ENCODE measurements at places on chromosomes 7 and 10.

- no peak for DNase-seq
These were observed 488 bp upstream of the CHCHD3 start for GRCh38 chr7:133082390-133082766.

GRCh38 chr10:28054228-28054860 lies 55.5 kb upstream of the ODAD2 start:
- no peak for DNase-seq

GRCh38 chr7:17441557-17441956 lies 143.1 kb downstream of the AHR start:
- no peak for DNase-seq

DNA sequence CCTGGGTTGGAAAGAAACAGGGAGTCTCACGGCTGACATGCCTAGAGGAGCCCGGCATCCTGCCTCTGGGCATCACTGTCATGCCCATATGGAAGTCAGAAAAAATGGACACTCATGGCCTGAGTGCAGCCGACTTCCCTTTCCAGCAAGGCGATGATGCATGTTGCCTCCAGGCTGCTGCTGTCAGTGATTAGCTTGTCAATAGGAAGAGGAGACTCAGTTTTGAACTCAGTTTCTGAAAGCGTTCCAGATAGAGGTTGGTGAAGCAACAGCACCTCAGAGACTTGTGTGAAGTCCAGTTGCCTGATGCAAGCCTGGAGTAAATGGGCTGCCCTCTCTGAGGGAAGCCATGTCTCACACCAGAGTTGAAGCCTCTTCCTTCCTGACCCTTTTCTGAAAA lies 148.4 kb downstream of the TPST1 start:
- no peak for DNase-seq

- DNase-seq = no peak
These were observed 274.7 kb downstream of the USP6NL start for GRCh38 chr10:11336722-11337162.

GRCh38 chr7:159013181-159013690 lies 131.4 kb downstream of the VIPR2 start:
- no peak for DNase-seq

GRCh38 chr7:151923097-151923876 lies 33.0 kb upstream of the GALNTL5 start:
- no peak for DNase-seq

- DNase-seq = no peak
These were observed 489.1 kb upstream of the PODXL start for GRCh38 chr7:132045481-132045980.

GRCh38 chr10:3968727-3969126 lies 183.7 kb upstream of the KLF6 start:
- no peak for DNase-seq

- DNase-seq = peak; percentile 73
These were observed 23.6 kb upstream of the VPS41 start for GRCh38 chr7:38932509-38933168.

DNA sequence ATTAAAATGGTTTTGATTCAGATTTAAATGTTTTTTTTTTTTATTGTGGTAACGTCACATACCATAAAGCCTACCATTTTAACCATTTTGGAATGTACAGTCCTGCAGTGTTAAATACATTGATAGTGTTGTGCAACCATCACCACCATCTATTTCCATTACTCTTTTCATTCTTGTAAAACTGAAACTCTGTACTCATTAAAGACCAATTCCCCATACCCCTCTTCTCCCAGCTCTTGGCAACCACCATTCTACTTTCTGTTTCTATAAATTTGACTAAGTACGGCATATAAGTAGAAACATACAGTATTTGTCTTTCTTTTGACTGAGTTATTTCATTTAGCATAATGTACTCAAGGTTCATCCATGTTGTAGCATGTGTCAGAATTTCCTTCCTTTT lies 96.2 kb downstream of the EXOC4 start:
- DNase-seq = no peak

DNA sequence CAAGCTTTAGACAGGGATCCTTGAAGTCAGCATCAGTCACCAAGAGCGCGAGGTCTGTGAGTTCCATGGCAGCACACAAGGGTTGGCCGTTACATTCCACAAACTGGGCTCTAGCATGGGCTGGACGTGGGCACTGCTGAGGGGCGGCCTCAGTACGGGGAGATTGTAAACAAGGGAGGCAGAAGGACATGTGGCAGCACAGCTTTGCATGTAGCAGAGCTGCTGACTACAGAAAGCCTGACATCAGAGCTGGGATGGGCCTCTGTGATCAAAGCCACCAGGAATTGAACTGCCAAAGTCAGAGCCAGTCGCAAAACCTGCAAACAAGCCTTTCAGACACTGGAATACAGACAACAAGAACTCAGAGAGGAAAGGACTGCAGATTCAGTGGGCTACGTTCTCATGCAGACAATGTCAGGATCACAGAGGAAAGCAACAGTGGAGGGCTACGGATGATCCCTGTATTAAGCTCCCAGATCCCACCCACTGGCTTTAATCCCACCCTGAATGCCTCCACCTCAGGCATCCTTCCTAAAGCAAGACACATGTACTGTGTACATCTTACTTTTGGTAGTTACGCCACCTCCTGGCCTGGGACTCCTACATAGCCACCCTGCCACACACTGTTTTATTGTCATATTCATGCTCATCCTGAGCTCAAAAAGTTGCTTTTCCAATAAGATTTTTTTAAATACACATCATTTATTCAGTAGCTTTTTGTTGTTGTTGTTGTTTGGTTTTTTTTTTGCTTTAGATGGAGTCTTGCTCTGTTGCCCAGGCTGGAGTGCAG lies 291.1 kb upstream of the IMMP2L start:
- DNase-seq = no peak

GRCh38 chr7:11636274-11636673 lies 195.7 kb downstream of the THSD7A start:
- peak; percentile 3 for DNase-seq

- DNase-seq = no peak
These were observed 113.6 kb upstream of the MACROH2A2 start for GRCh38 chr10:69939061-69939460.

- DNase-seq = no peak
These were observed 56.0 kb downstream of the KAT6B start for GRCh38 chr10:74882427-74882826.

DNA sequence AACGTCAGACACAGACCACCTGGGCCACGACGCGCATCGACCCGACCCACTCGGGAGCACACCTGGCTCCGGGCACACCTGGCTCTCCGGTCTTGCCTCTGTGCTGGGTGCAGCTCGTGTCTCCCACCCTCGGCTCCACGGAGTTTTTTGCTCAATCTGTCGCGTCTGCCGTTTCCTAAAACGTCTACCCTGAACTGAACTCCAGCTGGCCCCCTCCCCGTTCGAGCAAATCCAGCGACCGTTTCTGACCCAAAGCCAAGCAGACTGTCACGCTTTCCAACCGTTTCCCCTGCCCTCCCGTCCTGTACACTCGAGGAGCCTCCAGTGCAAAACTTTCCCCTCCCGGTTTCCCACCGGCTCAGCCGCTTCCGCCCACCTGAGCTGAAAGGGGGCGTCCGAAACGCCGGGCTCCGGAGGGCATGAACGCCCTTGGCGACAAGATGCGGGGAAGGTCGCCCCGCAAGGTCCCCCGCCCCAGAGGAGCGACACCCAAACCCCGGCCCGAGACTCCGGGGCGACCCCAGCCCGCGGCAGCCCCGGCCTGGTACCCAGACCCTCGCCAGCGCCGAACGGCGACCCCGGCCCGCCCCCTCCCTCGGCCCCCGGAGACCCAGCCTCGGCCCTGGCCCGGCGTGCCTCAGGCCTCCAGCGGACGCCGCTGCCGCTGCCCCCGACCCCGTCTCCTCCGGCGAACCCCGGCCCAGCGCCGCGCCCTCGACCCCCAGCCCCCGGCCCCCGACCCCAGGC lies 557 bp downstream of the CYTH3 start:
- DNase-seq = no peak

GRCh38 chr7:27032839-27033238 lies 63.0 kb downstream of the HOXA1 start:
- no peak for DNase-seq
